ENCODE measurements at places on chromosomes 4 and X.
A peak's percentile ranks its signal among the peaks of the same experiment; 100 is the strongest.

DNA sequence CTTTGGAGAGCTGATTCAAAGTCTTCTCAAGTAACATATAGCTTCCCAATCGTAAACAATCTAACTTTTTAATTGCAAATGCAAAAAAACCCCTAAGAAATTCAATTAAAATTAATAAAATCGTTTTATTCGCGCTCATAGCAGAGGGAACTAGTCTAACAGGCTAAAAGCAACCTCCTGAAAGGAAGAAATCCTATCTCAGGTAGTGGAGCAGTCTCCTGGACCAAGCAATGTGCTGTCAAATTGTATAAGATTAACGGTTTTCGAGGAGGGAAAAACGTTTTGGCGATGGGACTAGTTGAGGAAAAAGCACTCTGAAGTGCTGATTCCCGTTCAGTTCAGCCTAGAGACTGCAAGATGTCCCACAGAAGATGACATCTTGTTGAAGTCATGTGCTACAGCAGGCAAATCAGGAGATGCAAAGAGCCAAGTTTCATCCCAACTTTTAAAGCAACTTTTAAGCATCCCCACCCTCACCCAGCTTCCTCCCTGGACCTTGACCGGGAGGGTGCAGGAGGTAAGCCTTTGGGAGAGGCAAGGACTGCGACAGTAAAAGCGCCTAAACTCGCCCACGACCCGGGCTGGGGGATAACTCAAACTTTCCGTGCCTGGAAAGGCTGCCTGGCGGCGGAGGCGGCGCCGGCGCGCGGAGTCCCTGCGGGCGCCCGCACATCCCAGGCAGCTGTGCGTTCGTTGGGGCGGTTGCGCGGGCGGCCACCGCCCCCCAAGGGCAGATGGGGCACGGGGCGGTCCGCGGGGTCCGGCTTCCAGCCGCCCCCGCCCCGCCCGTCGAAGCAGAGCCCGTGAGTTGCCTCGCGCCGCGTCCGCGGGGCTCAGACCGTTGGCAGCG is 784 bp downstream of the MAP7D3 start:
- peak; percentile 39 for DNase-seq

- DNase-seq = no peak
Observed at GRCh38 chr4:172543249-172543648, 625.4 kb upstream of the GALNT7 start.

GRCh38 chr4:87901422-87901992 is 68.7 kb downstream of the MEPE start:
- peak; percentile 81 for DNase-seq

DNA sequence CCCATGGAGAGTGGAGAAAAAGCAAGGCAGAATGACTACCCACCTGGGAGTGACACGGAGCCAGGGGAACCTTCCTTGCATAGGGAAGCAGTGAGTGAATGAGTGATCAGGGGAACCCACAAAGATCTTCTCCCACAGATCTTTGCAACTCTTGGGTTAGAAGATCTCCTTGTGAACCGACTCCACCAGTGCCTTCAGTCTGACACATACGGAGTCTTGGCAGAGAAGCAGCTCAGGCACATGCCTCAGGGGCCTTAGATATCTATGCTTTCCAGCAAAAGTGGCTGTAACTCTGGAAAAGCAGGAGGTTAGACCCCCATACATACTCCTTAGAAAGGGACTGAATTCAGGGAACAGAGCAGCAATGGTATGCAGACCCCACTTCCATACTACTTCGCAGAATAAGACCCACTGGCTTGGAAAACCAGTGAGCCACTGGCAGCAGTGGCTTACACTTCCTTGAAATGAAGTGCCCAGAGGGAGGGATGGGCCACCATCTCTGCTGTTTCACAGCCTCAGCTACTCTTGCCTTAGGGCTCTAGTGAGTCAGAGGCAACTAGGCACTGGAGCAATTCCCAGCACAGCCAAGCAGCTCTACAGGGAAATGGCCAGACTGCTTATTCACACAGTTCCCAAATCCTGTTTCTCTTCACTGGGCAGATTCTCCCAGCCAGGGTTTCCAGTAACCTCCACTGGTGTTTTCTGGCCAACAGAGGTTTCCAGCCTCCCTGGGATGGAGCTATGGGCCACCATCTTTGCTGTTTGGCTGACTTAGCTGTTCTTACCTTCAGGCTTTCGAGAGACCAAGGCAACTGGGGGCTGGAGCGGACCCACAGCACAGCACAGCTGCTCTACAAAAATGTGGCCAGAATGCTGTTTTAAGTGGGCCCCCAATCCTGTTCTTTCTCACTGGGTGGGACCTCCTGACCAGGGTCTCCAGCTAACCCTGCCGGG is 82.8 kb upstream of the TCEAL2 start:
- DNase-seq = peak; percentile 22

- no peak for DNase-seq
Observed at GRCh38 chrX:48086082-48086481, 14.6 kb upstream of the ZNF630 start.

- DNase-seq = no peak
Observed at GRCh38 chr4:113593400-113594230, 167.9 kb downstream of the CAMK2D start.

DNA sequence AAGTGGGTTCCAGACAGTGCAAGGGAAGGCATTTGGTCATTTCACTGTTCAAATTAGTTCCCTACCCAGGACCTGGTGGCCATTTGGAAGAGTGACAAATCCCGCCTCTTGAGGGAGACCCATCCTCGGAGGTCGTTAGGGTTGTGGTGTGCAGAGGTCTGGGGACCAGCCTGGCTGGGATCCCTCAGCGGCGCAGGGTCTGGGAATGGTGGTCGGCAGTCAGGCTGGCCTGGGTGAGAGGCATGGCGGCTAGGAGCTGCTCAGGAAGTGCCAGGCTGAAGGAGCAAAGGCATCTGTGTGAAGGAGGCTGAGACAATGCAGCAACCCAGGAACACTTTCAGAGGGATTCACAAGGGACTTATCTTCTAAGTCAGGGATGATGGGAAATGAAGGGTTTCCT is 6.7 kb downstream of the NLGN3 start:
- no peak for DNase-seq

GRCh38 chrX:114472788-114473187 is 111.1 kb upstream of the HTR2C start:
- no peak for DNase-seq

DNA sequence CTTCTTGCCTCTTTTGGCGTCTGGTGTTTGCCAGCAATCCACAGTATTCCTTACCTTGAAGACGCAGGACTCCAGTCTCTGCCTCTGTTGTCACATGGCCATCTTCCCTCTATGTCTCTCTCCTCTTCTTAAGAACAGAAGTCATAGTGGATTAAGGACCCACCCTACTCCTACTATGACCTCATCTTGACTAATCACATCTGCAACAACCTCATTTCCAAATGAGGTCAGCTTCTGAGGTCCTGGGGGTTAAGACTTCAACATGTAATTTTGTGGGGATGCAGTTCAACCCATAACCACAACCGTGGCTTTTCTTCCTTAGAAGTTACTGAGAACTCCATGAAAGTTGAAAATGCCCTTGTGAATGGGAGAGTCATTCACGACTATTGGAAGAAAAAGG is 23.3 kb downstream of the TLR8 start:
- DNase-seq = peak; percentile 20

- DNase-seq = no peak
Observed at GRCh38 chr4:25123236-25123635, 37.0 kb downstream of the SEPSECS start.

DNA sequence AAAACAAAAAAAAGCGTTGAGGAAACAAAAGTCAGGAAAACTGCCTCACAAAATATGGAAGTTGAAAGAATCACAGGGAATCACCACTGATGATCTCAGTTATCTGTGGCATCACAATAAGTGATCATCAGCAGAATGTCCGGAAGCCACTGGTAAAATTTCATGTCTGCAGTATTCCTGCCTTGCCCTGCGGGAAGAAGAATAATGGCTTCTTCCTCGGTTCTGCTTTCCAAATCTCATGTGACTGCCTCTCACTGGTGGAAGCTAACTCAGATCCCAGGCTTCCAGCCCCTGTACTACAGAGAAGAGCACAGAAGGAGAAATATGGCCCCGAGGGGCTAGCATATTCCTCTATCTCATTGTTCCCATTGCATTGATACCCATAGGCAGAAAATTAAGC is 12.7 kb upstream of the ZNF330 start:
- DNase-seq = no peak

- DNase-seq = peak; percentile 36
Observed at GRCh38 chrX:63327788-63328187, 23.3 kb downstream of the SPIN4 start.

DNA sequence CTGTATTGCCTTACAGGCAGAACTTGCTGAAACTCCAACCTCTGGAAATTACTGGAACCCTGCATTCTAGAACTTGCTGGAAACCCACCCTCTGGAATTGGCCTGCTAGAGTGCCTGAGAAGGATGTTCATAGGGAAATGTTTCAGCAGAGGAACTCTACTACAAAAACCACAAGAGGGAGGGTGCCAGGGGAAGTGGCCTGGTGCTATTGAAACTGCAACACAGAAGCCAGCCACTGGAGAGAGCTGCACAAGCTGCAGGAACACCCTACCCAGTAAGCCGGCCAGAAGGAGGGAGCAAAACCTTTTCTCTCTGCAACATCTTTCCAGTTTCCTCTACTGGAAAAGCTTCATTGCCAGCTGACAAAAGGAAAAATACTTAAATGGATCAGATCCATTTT is 2.5 kb upstream of the BRWD3 start:
- peak; percentile 18 for DNase-seq

DNA sequence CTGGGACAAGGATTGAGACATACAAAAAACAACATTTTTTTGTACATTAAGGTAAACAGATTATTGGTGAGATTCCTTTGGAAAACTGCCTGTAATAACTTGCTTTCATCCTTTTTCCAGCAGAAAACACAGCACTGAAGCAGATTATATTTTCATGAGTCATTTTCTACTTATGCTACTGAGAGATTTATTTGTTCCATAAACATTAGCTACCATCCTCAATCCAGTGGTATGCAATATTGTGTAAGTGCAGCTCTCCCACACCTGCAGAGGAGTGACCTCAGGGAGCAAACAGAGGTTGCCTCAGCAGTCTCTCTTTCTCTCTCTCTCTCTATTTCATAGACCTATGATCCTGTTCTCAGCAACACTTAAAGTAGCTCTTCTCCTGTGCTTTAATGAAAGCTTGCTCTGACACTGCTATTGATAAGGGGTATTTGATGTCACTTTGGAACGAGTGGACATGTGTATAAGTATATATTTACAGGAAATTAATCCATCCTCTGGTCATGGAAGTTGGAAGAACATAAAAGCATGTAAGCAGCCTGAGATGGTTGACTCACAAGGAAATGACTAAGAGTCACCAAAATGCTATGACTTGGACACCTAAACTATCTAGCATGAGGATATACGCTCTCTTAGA is 163.7 kb upstream of the SPANXC start:
- peak; percentile 77 for DNase-seq

DNA sequence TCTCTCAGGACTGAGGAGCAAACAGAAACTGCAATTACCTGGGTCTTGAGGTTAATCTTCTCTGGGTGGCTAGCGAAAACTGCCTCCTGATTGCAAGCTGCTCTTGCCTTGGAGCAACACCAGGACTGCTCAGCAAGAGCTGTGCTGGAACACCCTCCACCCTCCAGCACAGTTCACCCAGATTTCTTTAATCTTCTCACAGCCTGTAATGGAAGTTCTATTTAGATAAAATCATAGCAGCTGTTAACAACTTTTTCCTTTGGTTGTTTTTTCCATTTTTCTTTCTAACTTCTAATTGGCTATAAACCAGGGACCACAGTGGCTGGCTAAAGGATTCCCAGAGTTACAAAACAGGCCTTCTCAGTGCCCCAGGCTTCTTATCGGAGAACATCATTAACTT is 36.3 kb downstream of the OPHN1 start:
- DNase-seq = no peak

DNA sequence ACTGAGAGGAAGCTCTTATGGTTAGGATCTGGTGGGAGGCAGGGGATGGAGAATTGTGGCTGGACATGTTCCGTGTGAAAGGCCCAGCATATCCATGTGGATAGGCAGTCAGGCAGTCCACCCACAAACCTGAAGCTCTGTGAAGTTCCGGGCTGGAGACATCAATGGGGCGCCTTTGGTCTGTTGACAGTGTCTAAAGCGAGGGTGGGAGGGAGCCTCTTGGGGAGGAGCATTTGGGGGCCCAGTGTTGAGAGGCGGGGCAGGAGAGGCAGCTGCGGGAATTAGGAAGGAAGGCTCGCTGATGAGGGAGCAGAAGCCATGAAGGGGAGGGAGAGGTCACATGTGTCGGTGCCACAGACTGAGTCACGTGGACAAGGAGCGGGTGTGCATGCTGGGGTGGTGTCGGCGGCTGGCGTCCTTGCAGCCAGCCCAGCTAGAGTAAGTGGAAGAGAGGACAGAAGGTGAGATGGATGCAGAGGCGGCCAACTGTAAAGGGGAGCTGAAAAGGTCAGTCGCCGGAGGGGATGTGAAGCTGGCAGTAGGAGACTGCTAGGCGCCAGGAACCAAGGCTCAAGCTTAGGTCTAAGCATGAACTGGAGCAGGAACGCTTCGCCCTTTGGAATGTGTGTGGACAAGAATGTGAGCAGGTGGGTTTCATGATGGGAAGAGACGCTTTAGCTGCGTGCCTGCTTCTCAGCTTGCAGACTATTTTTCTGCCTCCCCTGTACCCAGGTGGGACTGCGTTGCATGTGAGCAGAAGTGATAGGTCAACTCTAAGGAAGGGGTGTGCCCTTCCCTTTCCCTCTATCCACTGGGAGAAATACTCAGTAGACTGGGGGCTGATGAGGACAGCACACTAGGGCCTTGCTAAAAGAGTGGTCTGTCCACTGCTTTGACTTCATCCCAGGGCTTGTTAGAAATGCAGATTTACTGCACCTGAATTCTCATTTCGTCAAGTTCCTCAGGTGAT is 44.0 kb upstream of the TLR2 start:
- no peak for DNase-seq

GRCh38 chr4:108172231-108172752 is 3.6 kb upstream of the LEF1 start:
- peak; percentile 14 for DNase-seq

DNA sequence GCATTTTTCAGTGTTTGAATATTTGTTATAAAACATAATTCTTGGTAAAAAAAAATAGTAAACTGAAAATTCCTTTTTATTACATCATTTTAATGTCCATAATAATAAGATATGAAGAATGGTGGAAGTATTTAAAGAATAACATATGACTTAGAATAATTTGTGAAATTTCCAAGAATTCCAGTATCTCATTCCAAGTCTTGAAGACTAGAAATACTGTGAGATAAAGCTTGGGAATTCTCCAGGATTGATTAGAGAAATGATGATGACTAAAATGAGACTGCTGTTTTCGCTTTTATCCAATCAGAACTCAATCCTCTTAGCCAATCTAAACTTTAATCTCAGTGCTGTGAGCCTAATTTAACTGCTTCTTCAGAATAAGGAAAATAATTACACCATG is 184.2 kb upstream of the HCCS start:
- DNase-seq = peak; percentile 85

- no peak for DNase-seq
Observed at GRCh38 chr4:118113220-118113619, 78.9 kb downstream of the NDST3 start.

GRCh38 chr4:53535567-53535966 is 55.7 kb downstream of the LNX1 start:
- DNase-seq = no peak

GRCh38 chr4:1377606-1378261 is 28.5 kb downstream of the NKX1-1 start:
- no peak for DNase-seq

- no peak for DNase-seq
Observed at GRCh38 chrX:14359727-14360126, 169.6 kb upstream of the GLRA2 start.

GRCh38 chr4:36399762-36400353 is 118.4 kb downstream of the DTHD1 start:
- peak; percentile 13 for DNase-seq

GRCh38 chr4:78061939-78062570 is 4.9 kb downstream of the FRAS1 start:
- DNase-seq = no peak

GRCh38 chrX:10574663-10575062 is 45.7 kb downstream of the MID1 start:
- DNase-seq = peak; percentile 46

- DNase-seq = no peak
Observed at GRCh38 chr4:74947798-74948197, 14.9 kb downstream of the PARM1 start.
